OCI-M1 (cell line): ENCODE measurements at places on chromosomes 2 and 18.

DNA sequence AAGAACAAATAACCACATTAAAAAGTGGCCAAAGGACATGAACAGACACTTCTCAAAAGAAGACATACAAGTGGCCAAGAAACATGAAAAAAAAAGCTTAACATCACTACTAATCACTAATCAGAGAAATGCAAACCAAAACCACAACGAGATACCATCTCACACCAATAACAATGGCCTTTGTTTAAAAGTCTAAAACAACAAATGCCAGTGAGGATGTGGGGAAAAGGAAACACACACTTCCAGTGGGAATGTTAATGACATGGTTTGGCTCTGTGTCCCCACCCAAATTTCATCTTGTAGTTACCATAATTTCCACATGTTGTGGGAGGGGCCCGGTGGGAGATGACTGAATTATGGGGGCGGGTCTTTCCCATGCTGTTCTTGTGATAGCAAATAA, 147.1 kb downstream of the GALNT1 start:
- peak; percentile 12 for DNase-seq

- DNase-seq, result no peak
These were observed 9.9 kb downstream of the ACVR1 start for GRCh38 chr2:157866202-157866601.

DNA sequence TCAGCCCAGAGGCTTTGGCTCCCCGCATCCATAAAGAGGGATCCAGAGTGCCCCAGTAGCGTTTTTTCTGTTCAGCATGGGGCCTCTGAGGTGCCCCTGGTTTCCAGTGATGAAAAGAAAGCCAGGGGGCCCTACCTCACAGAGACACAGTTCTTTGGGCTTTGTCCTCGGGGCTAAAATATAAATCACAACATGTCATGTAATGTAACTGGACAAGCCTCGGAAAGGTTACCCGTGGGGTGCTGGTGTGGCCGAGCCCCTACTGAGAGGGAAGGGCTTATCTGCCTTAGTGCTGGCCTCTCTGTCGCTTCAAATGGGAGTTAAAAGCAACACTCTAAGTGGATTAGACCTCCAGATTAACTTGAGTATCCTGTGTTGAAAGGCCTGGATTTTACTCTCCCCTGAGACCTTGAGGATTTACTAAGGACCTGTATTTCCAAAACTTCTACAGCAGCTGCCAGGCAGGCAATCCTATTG, 251.6 kb upstream of the APCDD1 start:
- no peak for DNase-seq

GRCh38 chr18:62795813-62796212, 80.5 kb downstream of the PHLPP1 start:
- DNase-seq, result no peak

DNA sequence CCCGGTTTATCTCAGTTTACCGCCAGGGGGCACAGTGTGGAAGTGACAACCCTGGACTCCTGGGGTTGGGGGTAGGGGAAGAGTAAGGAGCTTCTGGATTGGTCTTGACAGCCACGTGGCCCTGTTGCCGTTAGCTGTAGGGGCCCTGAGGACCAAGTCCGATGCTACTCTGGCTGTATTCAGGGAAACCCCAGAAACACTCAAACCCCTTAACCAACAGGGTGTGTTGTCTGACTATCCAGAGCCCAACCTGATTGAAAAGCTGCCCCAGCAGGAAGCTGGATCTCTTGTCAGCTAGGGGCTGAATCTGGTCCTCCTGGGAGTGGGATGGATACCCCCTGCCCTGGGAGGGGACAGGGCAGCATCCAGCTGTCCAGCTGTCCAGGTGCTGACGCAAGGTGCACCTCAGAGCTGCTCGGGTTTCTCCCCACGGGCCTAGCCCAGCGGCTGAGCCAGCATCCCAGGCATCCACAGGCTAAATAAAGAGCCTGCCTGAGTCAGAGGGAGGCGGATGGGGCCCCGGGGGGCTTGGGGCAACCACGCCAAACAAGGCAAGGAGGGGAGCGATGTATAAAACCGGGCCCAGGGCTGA, 3.1 kb upstream of the GMPPA start:
- peak; percentile 91 for DNase-seq

GRCh38 chr18:50573679-50574078, 13.8 kb downstream of the MAPK4 start:
- DNase-seq, result peak; percentile 21

DNA sequence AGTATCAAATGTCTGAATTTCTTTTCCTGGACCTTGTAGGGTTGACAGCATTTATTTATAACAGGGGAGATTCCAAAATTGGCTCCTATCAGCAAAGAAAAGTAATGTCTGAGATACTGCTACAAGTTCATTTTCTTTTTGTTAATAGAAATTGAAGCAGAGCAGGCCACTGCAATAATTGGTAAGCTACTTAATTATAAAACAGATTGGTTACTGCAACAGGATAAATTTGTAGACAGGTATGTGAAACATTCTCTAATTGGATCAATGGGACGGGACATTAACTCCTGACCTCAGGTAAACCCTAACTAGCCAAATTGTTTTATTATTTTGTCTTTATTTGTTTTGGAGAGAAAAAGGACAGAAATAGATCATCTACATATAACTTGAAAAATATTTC, 20.5 kb downstream of the NIFK start:
- DNase-seq, result no peak

DNA sequence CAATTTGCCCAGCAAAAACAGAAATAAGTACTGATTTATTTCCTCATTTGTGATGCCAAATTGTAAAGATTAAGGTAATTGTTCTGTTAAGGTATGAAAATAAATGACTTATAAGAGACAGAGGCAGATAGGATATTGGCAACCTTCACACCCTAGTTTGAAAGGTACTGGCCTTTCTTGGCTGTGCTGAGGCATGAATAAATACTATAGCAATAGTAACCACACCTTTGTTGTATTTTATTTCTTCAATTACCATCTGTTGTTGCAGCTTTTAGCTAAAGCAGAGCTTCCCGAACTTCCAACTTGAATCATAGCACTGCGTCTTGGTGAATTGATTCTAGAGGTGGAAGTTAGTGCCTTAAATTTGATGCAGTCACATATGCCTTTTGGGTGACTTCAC, 55.9 kb downstream of the FMNL2 start:
- no peak for DNase-seq

GRCh38 chr2:8538931-8539621, 142.8 kb upstream of the ID2 start:
- no peak for DNase-seq

GRCh38 chr2:120279708-120280107, 27.1 kb downstream of the RALB start:
- DNase-seq, result no peak

DNA sequence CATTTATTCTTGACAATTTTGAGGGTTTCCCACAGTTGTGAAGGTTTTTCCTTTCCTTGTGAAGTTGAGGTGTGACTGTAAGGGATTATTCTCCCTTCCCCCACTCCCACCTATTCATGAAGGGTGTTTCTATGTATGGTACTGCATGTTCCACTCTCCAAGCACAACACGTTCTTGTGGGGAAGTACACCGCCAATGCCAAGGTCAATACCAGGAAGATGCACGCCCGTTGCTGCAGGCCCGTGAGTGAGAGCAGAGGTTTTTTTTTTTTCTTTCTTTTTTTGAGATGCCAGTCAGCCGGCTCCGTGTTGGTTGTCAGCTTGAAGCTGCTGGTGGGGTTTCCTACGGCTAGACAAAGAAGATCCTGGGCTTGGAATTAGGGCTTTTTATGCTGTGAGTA, 38.6 kb upstream of the EPHA4 start:
- no peak for DNase-seq

DNA sequence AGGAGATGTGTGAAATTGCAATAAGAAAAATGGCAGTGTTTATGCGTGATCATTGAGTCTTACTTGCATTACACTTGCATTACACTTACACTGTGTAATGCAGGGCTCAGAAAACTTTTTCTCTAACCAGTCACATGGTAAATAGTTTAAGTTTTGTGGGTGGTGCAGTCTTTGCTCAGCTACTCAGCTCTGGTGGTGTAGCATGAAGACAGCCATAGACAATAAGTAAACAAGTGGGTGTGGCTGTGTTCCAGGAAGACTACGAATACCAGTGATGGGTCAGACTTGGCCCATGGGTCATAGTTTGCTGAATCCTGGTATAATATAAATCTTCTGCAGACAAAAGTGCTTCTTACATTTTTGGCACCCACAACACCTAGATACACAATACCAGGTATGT, 115.6 kb upstream of the CYP1B1 start:
- peak; percentile 28 for DNase-seq

DNA sequence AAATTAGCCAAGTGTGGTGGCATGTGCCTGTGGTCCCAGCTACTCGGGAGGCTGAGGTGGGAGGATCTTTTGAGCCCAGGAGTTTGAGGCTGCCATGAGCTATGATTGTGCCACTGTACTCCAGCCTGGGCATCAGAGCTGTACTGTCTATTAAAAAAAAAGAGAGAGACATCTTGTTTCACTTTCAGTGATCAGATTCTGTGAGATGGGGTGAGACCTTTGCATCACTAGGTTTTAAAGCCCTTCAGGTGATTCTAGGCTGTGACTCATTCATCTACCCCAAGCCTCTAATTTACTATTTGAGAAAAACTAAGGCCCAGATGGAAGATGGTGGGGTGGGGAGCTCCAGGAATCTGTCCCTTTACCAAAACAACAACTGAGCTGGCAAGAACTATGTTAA, 7.1 kb downstream of the C2orf92 start:
- DNase-seq, result no peak

DNA sequence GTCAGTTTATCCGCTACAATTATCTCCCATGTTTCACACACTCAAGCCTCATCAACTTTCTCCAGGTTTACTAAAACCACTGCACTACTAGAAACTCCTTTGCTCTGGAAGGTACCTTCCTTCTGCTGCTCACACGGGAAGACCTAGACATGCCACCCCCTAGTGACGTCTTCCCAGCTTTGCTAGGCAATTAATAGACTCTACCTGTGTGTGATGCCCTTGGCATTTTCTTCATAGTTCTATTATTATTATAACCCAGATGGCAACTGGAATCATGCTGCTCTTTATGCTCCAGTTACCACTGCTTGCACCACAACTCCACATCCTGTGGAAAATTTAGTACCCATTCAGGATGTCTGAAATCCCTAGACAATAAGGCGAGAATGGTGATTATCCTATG, 42.4 kb downstream of the CACNB4 start:
- DNase-seq, result no peak

GRCh38 chr2:143840601-143841000, 679.3 kb downstream of the ZEB2 start:
- DNase-seq, result no peak

DNA sequence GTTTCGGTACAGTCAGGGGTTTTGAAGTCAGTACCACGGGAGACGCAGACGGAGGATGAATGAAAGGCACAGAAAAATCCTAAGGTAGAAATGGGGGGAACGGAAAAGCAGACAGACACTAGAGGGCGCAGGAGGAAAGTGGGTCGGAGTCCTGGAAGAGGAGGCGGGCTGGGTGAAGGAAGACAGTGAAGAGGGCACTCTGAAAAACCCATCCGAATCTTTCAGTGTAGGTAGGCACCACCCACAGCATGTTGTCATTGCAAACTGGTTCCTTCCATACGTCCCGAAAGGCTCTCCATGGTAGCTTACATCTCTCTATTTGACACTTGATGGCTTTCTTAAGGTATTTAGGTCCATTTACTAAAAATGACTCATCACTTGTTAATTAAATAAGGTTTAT, 18.5 kb upstream of the ZNF236 start:
- DNase-seq, result peak; percentile 89

GRCh38 chr2:11914455-11914854, 168.0 kb downstream of the LPIN1 start:
- DNase-seq, result no peak

GRCh38 chr2:105926960-105927678, 182.4 kb downstream of the NCK2 start:
- no peak for DNase-seq

DNA sequence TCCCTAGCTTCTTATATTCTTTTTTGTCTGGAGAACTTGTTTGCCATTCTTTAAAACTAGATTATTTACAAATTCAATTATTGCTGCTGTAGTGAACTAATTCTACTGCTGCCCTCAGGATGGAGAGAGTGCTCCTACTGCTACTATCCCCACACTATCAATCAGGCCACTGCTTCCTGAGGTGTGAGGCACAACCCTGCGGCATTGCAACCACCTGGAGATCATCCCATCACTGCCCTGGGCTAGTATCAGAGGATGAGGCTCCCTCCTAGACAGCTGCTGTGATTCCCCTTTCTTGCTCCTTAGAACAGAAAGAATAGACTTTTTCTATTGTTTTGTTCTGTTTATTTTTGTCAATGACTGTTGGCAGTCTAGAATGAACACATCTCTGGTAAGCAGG, 146.6 kb downstream of the CDH19 start:
- no peak for DNase-seq
